ENCODE measurements at places on chromosomes 2 and 18.

GRCh38 chr2:121360566-121361300 lies 75.7 kb upstream of the TFCP2L1 start:
- DNase-seq = no peak

- no peak for DNase-seq
Observed at GRCh38 chr2:220153118-220153517, 525.7 kb downstream of the SLC4A3 start.

GRCh38 chr18:36352384-36352783 lies 54.9 kb downstream of the FHOD3 start:
- no peak for DNase-seq

DNA sequence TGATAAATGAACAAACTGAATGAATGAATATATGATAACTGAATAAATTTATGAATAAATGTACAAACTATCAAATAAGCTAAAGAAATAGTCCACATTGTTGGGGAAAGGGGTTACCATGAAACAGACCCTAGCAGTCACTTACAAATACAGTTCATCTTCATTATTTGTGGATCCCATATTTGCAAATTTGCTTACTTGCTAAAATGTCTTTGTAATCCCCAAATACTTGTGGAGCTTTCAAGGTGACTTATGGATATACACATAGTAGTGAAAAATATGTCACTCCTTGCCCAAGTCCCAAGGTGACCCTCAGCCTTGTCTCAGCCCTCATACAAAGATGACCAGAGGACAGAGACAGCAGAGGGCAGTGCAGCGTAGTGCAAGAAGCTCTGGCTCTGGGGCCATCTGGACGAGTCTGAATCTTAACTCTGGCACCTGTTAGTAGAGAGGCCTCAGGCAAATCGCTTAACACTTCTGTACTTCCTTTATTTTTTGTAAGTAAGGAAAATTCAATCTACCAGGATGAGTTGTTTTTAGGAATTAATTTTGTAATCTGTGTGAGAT lies 3.1 kb downstream of the PAIP2B start:
- DNase-seq = peak; percentile 6

DNA sequence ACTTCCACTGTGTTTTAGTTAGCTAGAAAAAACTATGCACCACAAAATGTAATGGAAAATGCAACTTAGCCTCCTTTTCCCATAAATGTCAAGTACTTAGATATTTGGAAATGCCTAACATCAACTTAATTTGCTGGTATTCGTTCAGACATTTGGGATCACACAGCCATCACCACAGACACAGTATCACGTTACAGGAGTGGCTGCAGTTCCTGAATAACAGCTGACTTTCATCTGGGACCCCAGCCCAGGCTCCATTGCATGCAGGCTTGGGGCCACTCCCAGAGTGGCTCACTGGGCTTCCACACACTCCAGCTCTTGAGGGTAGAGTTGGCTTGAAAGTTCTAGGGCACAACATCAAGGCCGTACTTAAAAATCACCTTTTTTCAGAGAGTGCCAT lies 9.3 kb downstream of the TMEM182 start:
- DNase-seq = no peak

DNA sequence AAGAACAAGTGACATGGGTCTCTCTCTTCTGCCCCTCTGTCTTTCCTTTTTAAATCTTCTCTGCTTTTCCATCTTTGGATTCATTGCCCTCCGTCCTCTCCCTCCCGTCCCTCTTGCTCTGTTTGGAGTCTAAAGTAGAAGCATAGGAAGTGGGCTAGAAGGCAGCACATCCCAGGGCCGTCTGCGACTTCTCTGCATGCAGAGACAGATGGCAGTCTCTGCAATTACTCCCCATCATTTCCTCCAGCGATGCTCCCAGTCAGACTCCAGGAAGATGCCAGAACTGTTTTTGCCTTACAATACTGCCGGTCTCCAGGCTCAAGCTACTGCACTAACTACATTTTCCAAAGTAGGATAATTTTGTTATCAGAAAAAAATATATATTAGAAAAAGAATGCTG lies 35.2 kb upstream of the LPIN2 start:
- no peak for DNase-seq

- no peak for DNase-seq
Observed at GRCh38 chr2:159902722-159903121, 104.7 kb upstream of the CD302 start.

GRCh38 chr2:179454443-179455171 lies 190.0 kb upstream of the SESTD1 start:
- DNase-seq = no peak

DNA sequence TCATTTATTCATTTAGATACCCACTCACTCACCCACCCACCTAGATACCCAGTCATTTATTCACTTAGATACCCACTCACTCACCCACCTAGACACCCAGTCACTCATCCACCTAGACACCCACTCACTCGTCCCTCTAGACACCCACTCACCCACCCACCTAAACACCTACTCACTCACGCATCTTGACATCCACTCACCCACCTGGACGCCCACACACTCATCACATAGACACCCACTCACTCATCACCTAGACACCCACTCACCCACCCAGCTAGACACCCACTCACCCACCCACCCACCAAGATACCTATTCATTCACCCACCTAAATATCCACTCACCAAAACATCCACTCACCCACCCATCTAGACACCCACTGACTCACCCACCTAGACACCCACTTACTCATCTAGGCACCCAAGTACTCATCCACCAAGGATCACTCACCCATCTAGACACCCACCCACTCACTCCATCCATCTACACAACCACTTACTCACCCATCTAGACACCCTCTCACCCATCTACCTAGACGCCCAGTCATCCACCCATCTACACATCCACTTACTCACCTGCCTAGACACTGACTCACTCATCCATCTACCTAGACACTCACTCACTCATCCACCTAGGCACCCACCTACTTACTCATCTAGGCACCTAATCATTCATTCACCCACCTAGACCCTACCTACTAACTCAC lies 723.7 kb upstream of the RAB6C start:
- no peak for DNase-seq

DNA sequence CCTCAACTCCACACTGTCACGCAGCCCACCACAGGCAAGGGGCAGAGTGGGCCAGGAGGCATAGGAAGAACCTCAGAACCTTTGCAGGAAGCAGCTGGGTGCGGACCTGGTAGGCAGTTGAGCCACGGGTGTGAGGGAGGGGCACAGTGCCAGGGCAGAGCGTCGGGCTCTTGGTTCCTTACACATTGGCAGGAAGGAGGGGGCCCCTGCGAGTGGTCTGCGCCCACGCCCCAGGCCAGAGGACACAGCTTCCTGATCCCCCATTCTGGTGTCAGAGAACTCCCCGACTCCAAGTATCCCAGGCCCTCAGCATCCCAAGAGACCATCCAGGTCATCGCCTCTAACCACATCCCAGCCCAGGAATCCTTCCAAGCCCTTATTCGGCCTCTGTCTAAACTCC lies 61.5 kb downstream of the TNS1 start:
- DNase-seq = no peak

DNA sequence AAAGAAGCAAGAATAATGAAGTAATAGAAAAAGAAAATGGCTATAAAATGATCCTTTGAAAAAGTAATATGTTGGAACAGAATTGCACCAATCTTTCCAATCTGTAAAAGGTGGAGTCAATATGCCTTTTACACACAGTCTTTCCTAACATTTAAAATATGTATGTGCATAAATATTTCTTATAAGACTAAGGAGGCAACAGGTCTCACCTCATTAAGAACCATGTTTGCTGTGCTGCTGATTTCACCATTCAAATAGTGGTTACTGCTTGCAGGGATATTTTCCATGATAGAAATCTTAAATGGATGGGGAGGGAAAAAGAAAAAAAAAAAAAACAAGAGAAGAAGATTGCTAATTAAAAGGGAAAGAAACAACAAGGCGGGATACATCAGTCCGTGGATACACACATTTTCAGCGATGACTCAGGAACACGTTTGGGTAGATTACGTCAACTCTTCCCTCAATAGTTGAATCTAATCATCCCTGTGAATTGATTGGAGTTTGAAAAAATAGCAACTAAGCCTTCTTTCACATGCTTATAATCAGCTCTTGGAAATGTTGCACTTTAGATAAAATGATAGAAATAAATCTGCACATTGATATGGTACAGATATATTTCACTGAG lies 2133.9 kb upstream of the CELF4 start:
- no peak for DNase-seq

- no peak for DNase-seq
Observed at GRCh38 chr18:13486284-13486683, 240.1 kb downstream of the FAM210A start.

DNA sequence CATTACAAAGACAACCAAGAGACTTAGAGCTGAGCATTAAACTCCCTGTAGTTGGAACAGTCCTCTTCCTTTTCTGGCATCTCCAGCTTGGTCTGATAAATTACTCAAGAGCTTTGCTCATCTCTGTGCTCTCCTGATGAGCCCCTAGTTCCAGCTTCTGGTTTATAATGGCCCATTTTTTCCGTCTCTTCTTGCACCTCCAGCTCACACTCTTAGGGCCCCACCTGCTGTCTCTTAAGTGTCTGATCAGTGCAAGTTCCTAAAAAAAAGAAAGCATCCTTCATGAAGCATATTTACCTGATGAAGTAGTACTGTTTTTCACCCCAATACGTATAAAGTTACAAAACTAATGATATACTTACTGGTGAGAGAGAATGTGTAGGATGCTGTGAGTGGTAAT lies 822.9 kb downstream of the RNF144A start:
- no peak for DNase-seq

DNA sequence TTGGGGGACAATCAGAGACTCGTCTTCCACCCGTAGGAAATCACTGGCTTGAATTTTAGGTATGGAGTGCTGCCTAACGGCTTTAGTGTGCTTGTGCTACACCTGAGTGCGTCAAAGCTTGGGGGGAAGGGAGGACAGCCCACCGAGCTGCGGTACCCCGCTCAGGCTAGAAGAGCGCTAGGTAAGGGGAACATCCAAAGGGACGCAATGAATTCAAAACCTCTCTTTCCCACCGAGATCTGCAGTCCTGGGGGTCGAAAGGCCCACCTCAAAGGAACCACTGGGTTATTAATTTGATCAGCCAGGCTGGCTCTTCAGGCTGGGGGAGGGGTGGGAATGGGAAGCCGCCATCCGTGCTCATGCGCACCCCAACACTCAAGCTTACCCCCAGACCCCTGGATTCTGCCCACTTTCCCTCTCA lies 2.7 kb downstream of the EPHA4 start:
- DNase-seq = peak; percentile 4

GRCh38 chr2:17804358-17804757 lies 11.9 kb upstream of the MSGN1 start:
- no peak for DNase-seq

GRCh38 chr2:54468673-54469072 lies 12.5 kb downstream of the SPTBN1 start:
- no peak for DNase-seq

Measured in CD4-positive, alpha-beta T cell treated with Interleukin-17A for 4 hours (primary cell).